Sigmoid colon (tissue), 7 donors: ENCODE measurements at places on chromosomes 5 and 9. TPM values are rescaled to one million over a fixed set of nuclear protein-coding genes. Genes with fewer than 3 reads are reported as not detected.

DMXL1 gene
- polyA plus RNA-seq: 10.0 TPM

GFI1B gene
- polyA plus RNA-seq: 0.92 TPM

CARTPT gene
- polyA plus RNA-seq: not detected

PCDHGA2 gene
- polyA plus RNA-seq: not detected

TEK gene
- polyA plus RNA-seq: 3.6 TPM

ARID3C gene
- not detected for polyA plus RNA-seq

PCDHB2 gene
- polyA plus RNA-seq: 0.23 TPM

SLC6A7 gene
- polyA plus RNA-seq: 10.8 TPM

IFNA13 gene
- not detected for polyA plus RNA-seq

ADAMTS12 gene
- polyA plus RNA-seq: 0.42 TPM

NELFB gene
- polyA plus RNA-seq: 70.5 TPM

FBN2 gene
- polyA plus RNA-seq: 0.23 TPM

PCDHGA12 gene
- polyA plus RNA-seq: 0.80 TPM

CD274 gene
- polyA plus RNA-seq: 1.4 TPM

FBXO10 gene
- polyA plus RNA-seq: 0.69 TPM

SOHLH1 gene
- polyA plus RNA-seq: not detected

TBCA gene
- polyA plus RNA-seq: 232 TPM

NDST1 gene
- polyA plus RNA-seq: 5.4 TPM

CORO2A gene
- 16.8 TPM for polyA plus RNA-seq

SPACA9 gene
- polyA plus RNA-seq: 1.2 TPM

ARRDC3 gene
- 9.7 TPM for polyA plus RNA-seq

MATR3 gene
- 66.1 TPM for polyA plus RNA-seq

NME5 gene
- 1.2 TPM for polyA plus RNA-seq
